ENCODE measurements at places on chromosomes 16 and 17.

DNA sequence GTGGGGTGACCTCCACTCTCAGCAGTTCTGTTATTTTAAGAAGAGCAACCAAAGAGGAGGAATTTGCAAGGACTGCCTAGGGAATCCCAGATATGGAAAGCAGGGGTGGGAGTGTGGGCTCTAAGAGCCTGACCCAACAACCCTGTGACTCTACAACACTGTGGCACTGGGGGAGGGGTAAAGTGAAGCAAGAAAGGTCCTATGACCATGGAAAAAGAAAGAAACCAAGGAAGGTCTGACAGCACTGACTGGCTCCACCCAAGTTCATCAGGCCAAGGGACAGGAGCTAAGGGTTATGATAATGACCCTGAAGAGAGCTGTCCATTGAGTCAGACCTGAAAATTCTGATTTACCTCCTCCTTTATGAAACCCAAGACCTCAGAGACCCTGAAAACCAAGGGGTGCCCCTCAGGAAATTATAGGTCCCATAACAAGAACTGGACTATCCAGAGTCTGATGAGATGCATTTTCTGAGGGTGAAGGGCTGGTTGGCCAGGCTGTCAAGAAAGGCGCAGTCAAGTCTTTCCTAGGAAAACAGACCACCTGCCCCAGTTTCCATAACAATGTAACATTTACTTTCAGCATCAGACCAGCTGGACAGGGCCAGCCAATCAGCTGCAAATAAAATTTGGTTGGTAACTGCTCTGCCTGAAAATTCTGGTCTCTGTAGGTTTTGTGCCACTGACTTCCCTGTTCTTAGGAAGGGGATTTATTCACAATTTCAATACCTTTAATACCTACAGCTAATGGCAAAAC, 53.8 kb upstream of the MTMR4 start:
- no peak for DNase-seq

- DNase-seq, result no peak
Measured at GRCh38 chr17:59167571-59168001, 12.0 kb downstream of the PRR11 start.

DNA sequence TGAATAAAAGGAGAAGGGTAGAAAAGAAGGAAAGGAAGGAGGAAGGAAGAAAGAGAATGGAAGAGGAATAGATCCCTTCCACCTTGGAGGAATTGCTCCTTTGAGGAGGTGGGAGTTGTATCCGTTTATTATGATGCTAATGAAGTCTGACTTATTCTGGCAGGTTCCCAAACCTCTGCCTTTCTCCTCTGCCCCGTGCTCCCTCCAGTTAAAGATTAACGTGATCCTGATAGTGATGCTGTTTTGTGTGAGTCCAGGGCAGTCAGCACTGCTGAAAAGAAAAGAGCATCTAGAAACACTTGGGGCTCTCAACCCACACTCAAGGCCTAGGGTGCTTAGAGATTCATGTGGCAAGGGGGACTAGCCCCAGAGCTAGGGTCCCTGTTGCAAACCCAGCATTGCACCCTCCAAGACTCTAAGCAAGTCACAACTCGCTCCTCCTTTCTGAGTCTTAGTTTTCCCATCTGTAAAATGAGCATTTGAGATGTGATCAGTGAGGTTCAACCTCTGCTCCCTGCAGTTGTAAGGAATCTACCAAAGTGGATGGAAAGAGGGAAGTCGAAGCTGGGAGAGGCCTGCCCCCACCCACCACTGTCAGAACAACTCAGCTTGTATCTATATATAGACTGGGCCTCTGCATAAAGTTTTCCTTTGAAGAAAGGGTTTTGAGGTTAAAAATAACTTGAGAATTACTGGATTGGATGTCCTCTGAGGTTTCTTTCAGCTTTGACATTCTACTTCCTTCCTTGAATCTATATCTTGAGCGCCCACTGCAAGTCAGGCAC, 46.9 kb upstream of the TMEM132E start:
- DNase-seq, result no peak

- DNase-seq, result no peak
Measured at GRCh38 chr17:1590029-1590746, 27.6 kb upstream of the PITPNA start.

GRCh38 chr16:69494991-69495392, 70.6 kb downstream of the CYB5B start:
- DNase-seq, result no peak
